ENCODE measurements at places on chromosomes 2 and 18. TPM values are rescaled to one million over a fixed set of nuclear protein-coding genes. Genes with fewer than 3 reads are reported as not detected.

Gene ATRAID
- total RNA-seq, result 83.1 TPM

Gene SERPINB7
- not detected for total RNA-seq

GRCh38 chr2:204706939-204707338 is 161.7 kb downstream of the PARD3B start:
- no peak for DNase-seq

- no peak for DNase-seq
Observed at GRCh38 chr18:50075772-50076171, 119.2 kb downstream of the MYO5B start.

- no peak for DNase-seq
Observed at GRCh38 chr2:23135481-23136100, 249.4 kb upstream of the KLHL29 start.

Gene KCNS3
- total RNA-seq, result not detected

Gene CROCC2
- total RNA-seq, result not detected

Gene RAB6C
- total RNA-seq, result not detected

Gene PPP1CB
- total RNA-seq, result 182 TPM

- DNase-seq, result no peak
Observed at GRCh38 chr2:150631236-150631821, 143.9 kb upstream of the RND3 start.

DNA sequence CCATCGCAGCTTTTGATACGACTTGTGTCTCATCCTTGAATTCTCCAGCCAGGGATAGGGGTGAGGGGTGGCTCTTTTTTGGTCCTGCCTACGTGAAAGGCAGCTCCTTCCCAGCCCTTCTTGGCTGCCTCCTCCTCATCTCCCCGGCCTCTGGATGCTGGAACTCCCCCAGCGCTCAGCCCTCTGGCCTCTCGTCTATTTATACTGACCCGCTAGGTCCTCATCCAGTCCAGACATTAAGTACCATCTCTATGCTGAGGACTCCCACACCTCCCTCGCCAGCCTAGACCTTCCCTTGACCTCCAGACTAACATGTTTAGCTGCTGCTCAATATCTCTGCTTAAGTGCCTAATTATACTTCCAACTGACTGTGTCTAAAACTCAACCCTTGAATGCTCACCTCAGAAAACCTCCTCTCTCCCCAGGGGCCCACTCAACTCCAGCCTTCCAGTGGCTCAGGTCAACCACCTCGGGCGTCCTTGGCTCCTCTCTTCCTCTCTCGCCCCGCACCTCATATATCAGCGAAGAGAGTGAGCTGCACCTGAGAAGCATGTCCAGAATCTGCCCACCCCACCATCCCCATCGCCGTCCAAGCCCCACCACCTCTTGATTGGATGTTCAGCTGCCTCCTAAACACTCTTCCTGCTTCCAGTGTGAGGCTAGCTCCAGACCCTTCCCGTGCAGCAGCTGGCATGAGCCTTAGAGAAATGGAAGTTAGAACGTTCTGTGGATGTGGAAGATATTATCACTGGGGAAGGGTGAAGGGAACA is 34.8 kb downstream of the TOGARAM2 start:
- DNase-seq, result no peak

Gene GKN1
- not detected for total RNA-seq

Gene PKDCC
- not detected for total RNA-seq

Gene RFX8
- 0.25 TPM for total RNA-seq

- DNase-seq, result no peak
Observed at GRCh38 chr2:191620144-191620543, 57.8 kb upstream of the NABP1 start.

DNA sequence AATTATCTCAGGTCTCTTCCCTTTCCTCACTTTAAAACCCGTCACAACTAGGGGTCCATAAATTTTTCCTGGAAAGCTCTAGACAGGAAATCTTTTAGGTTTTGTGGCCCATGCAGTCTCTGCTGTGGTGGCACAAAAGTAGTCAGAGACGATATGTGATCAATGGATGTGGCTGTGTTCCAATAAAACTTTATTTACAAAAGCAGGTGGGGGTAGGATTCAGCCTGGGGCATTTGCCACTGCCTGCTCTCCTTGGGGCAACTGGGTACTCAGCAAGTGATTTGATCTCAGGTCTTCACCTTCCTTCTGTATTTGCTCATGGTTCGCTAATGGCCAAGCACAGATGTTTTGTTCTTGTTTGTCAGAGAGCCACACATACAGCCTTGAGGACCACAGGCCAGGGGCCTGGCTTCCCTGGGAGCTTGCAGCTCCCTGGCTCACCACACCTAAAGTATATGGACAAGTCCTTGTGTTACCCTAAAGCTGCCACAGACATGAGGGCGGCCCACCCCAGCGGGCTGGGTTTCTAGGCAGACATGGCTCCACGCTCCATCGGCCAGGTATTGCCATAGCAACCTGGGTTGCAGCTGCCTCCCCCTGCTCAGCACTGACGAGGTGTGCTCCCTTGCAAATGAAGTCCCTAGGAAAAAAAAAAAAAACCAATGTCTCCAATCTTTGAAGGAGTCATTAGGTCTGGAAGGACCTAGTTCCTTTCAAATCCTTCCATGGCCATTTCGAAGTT is 89.7 kb upstream of the YWHAQ start:
- DNase-seq, result no peak

Gene REG1B
- 5.4 TPM for total RNA-seq

Gene NT5DC4
- total RNA-seq, result not detected

DNA sequence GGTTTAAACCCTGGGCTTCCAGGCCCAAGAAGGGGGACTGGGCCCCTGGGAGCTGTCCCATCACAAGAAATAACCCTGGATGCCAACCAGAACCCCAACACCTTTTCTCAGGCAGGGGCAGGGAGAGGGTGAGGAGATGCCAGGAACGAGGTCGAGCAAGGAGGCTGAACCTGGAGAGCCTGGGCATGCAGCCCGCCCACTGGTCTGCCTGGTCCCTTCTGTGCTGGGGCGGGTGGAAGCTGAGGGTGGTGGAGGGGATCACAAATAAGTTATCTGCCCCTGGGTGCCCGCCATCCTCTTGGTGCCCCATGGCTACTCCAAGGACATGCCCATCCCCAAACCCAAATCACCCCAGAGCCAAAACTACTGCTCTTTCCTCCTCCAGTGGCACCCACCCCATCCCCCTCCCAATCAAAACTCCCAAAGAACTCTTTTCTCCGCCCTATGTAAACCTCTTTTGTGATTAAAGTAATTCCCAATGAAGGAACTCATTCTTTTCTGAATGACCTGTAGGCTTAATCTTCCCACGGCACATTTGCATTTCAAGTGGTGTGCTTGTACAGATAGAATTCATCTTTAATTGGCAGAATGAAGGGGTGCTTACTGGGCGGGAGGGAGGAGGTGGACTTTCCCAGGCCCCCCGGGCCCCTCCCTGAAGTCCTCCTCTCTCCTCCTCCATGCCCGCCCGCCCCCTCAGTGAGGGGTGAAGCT is 47.9 kb downstream of the EFR3B start:
- DNase-seq, result no peak

Data from T-cell (primary cell).